ENCODE measurements at places on chromosomes 5 and 9.

DNA sequence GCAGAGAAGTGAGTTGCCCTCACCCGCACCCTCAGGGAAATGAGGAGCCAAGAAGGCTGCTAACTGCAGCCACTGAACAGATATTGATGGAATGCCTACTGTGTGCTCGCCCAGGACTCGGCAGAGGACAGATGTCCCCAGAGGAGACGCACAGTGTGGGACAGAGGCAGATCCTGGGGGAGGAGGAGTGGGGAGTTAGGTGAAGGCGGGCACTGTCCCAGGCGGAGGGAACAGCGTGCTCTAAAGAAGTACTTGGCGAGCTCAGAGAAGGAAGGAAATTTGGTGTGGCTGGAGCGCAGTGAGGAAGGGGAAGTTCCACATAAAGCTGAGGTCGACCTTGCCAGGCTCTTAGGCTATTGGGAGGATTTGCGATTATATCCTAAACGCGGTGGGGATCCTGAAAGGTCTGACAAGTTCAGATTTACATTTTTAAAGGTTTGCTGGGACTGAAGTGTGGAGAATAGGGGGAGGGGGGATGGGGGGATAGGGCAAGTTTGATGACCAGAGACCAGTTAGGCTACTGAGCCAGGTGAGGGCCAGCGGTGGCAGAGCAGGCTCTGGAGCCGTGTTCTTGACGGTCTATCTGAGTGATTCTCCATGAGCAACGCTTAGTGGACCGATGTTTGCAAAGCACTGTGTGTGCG lies 23.6 kb upstream of the CERCAM start:
- no peak for DNase-seq

GRCh38 chr5:178325679-178326373 lies 93.2 kb upstream of the PHYKPL start:
- DNase-seq: no peak

DNA sequence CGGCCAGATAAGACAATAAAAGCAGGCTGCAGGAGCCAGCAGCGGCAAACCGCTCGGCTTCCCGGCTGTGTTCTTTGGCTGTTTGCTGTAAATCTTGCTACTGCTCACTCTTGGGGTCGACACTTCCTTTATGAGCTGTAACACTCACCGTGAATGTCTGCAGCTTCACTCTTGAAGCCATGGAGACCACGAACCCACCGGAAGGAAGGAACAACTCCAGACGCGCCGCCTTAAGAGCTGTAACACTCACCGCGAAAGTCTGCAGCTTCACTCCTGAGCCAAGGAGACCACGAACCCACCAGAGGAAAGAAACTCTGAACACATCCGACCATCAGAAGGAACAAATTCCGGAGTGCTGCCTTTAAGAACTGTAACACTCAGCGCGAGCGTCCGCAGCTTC lies 451.7 kb downstream of the AGTPBP1 start:
- DNase-seq: no peak

DNA sequence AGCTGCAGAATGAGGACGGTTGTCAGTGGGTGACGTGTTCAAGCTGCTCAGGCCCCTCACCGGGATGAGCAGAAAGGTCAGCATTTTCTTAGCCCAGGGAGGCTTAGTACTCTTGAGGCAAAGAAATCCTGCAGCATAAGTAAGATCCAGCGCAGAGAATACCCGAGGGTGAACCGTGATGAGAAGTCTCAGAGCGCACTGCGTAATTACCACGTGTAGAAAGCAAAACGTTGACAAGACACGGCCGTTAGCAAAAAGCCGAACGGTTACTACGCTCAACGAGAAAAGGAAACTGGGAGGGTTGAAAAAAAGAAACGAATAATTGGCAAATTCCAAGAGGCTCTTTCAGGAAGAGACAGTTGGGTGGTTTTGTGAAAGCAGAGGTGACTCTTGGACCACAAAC lies 104.0 kb downstream of the COL23A1 start:
- no peak for DNase-seq

Data from activated CD4-positive, alpha-beta T cell treated with anti-CD3 and anti-CD28 coated beads for 1 hour (primary cell).